MV-4-11 (cell line): ENCODE measurements at places on chromosomes 5 and 9.

GRCh38 chr9:114785866-114786650, 19.8 kb downstream of the TNFSF15 start:
- no peak for DNase-seq

- no peak for DNase-seq
Observed at GRCh38 chr9:129278391-129279237, 100.6 kb upstream of the IER5L start.

DNA sequence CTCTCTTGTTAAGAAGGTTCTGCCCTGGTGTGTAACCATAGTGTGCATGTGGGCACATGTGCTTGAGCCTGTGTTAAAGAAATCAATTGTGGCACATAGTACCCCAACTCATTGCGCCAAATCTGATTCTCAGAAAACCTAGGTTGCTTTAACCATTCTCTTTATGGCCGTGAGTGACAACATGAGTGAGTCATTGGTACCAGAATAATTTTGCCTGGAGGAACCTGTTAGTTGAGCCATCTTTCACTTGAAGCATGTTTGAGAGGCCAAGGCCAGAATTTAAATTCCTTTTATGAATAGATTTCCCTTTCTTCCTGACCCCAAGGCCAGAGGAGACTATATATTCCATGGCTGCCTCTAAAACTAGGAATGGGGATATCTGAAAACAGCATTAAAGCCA, 35.2 kb upstream of the SLC36A2 start:
- DNase-seq = peak; percentile 24

DNA sequence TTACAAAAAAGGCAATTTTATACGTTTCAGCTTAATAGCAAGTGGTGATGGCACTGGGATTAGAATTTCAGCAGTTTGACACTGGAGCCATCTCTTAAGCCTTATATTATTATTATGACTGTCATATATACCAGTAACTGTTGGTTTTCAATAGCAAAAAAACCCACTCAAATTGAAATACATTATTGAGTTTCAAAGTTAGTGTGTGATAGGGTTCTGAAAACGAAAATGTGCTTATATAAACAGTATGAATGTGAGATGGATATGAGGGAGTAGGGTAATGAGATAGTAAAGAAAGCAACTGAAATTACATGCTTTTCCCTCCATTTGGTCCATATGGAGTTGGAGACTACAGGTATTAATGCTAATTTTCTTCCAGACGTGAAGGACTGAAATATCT, 68.6 kb upstream of the ACTBL2 start:
- DNase-seq = no peak

- no peak for DNase-seq
Observed at GRCh38 chr5:95256991-95257390, 27.9 kb downstream of the MCTP1 start.

DNA sequence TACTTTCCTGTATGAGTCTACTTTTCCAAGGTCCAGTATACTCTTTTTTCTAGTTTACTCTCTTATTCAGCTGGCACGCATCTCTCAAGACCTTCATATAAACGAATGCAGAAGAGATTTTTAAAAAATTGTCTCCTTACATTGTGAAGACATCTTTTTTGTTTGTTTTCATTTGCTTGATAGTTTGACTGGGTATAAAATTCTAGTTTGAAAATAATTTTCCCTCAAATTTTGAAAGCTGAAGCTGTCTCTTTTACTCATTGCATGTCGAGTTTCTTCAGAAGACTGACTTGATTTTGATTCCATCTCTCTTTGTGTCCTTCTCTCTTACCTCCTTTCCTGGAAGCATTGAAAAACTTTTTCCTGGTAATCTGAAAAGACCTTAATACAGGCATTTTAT, 3.1 kb upstream of the PCDHB11 start:
- DNase-seq = no peak

DNA sequence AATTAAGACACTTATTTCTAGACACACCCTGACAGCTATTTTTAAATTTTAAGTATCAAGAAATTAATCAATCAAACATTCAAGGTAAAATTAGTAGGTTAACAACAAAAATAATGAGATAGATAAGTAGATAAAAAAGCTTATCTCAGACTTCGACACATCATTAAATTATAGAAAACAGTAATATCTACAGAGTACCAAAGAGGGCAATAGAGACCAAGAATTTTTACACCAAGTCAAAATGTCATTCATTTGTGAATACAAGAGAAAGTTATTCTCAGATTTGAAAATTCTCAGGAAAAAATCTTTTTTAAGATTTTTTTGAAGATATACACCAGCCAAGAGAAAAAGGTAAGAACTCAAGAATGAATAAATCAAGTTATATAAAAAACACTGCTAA, 445.6 kb downstream of the ACTL7B start:
- no peak for DNase-seq

DNA sequence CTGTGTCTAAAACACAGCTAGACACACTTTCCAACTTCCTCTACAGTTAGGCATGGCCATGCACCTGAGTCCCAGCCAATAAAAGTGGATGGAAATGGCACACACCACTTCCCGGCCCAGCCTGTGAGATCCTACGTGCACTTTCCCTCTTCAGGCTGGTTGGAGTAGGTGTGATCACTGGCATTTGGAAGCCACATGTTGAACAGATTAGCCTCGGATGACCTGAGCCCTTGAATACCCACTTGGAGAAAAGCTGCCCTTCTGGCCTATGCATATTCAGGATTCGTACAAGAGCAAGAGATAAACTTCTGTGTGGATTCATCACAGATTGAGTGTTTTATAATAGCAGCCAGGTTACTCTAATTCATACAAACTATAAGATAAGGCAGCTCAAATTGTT, 359.0 kb upstream of the SLC30A5 start:
- no peak for DNase-seq

- no peak for DNase-seq
Observed at GRCh38 chr9:137349471-137350033, 47.5 kb upstream of the NRARP start.

DNA sequence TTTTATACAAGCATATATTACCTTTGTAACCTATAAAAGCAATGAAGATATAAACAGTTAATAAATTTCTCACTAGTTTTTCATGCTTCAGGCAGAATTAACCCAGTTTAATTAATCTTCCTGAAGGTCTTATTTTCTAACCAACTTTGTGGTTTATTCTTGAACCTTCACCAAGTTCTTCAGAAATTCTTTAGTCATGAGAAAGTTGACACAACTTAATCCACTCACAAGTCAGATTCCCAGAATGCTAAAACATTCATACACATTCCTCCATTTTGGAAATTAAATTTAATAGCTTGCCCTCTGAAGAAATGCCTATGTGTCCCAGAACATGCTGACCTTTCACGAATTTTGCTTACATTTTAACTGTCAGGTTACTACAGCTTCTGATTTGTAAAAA, 105.4 kb upstream of the PAM start:
- no peak for DNase-seq

GRCh38 chr5:71666321-71666720, 52.8 kb upstream of the CARTPT start:
- DNase-seq = no peak

GRCh38 chr5:134119720-134120119, 5.2 kb downstream of the TCF7 start:
- DNase-seq = no peak

DNA sequence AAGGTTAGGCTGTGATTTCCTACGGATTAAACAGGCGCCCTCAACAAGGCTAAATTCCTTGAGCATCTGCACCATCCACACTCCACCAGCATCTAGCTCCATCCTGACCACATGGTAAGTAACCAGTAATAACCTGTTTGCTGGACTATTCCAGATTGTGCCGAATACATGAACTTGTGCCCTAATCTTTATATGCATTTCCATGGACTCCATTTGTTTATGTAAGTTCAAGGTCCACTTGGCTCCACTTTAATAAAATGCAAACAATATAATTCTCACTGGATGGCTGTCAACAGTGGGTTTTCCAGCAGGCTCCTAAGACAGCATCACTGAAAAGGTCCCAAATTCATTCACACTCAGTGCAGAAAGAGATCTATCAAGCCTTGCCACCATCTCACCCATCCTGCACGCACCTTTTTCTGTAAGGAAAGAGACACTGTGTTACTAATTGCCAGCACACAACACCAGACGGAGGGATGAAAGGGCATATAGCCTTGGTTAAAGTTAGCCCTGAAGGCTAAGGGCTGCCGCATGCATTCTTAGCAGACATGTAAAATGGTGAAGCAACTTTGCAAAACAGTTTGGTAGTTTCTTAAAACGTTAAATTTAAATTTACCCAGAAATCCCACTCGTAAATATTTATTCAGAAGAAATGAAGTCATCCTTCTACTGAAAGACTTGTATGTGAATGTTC, 88.7 kb downstream of the GLIS3 start:
- DNase-seq = no peak

DNA sequence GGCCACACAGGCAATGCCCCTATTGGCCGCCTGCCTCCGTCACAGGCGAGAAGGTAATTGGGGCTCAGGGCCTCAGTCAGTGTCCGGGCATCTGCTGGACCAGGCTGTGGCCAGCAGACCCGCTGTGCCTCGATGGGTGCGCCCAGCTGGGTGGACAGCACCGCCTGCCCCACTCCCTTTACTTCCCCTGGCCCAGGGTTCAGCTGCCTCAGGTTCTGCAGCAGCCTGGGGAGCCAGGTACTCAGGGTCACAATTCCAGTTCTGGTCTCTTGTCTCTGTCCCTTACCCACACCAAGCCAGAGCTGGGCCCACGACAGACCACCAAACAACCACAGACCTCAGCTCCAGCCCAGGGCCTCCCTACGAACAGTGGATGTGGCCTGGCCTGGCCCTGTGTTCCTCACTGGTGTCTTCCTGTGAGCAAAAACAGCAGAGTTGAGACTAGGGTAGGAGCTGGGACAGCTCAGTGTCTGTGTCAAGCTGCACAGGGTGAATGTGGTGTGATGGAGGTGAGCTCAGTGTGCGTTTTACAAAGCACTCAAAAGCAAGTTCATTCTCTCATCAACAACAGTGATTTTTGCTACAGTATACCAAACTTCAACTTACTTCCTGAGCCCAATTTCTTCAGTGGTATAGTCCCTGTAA, 33.4 kb upstream of the SUSD3 start:
- no peak for DNase-seq

- no peak for DNase-seq
Observed at GRCh38 chr9:24776226-24776625, 230.5 kb upstream of the IZUMO3 start.

DNA sequence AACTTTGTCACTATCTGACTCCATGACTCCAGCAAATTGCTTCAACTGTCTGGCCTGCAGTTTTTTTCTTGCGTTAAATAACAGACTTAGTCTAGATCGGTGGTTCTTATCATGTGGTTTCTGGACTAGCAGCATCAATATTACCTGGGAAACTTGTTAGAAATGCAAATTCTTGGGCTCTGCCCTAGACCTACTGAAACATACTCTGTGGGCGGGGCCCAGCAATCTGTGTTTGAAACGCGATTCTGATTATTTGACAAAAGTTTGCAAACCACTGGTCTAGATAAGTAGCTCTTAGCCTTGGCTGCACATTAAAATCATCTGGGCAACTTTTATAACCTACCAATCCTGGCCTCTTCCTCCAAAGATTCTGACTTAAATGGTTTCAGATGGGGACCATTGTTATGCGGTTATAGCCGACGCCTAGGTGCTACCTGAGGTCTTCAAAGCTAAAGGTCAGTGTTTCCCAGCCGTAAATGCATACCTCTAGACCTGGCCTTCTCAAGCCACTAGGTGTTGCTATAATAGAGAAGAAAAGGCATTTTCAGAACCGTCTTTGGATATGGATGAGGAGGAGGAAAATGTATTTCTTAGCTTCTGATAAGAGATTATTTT, 74.0 kb downstream of the C9orf85 start:
- no peak for DNase-seq

DNA sequence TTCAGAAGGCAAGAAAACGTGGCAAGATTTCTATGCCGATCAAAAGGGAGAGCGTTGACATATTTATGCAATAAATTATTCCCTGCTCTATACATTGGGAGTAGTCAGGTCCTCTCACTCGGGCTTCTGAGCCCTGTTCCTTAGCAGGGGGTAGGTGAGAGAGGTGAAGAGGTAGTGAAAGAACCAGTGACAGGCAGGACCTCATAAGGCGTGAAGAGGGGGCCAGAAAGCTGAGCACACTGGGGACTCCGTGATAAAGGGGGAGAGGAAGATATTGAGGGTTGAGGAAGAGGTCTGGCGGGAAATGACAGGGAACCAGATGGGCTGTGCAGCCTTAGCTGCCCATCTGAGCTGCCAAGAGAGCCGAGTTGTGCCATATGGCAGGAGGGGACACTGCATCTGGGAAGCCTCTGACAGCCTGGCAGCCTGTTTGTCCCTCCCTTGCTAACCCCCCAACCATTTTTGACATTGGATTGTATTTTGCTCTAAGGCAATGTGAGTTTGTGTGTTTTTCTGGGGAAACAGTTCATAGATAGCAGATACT, 782 bp upstream of the CDC20B start:
- DNase-seq = no peak

GRCh38 chr9:91421128-91421765, 2.4 kb downstream of the NFIL3 start:
- DNase-seq = no peak

DNA sequence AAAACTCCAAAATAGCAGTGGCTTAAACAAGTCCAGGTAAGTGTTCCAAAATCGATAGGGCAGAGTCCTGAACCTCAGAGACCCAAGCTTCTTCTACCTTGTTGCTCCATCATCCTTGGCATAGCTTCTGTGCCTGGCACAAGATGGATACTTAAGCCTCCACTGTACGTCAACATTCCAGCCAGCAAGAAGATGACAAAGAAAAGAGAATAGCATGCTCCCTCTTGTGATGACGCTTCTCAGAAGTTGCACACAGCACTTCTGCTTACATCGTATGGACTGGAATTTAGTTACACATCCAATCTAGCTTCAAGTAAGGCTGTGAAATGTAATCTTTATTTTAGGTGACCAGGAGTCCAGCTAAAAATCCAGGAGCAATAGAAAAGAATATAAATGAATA, 227.4 kb downstream of the ESM1 start:
- DNase-seq = no peak

- no peak for DNase-seq
Observed at GRCh38 chr5:93192087-93192486, 388.9 kb downstream of the NR2F1-AS1 start.

DNA sequence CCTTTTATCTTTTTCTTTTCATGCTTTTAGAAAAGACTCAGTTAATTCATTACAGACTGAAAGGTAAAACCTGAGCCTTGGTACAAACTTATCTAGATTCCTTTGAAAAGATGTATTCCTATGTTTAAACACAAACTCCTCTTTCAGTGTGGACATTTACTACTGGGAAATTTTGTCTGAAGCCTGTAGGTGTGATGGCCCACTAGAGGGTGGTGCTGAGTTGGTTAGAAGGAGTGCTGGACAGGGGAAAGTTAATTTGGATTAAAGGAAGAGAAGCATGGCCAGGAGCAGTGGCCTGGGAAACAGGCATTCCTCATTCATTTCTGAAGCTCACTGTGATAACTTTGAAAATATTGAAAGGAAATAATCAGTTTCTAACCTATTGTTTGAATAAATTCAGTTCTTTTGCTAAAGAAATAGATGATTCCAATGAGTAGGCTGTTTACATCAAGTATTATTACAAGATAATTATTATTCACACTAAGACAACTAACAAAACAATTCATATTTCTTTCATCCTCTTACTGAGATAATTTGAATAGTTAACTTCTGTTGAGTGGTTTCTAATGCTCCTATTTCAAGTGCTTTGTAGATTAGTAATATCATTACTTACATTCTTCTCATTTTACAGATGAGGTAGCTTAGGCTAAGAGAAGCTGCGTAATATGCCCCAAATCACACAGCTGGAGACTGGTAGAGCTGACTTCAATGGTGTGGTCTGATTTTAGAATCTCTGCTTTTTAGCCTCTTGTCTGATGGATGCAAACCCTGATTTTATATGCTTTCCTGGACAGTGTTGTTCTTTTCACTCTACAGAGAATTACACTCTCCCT, 150.9 kb downstream of the ADGRV1 start:
- DNase-seq = no peak

GRCh38 chr9:128146591-128147120, 2.6 kb upstream of the LCN2 start:
- DNase-seq = no peak
